ENCODE measurements at places on chromosomes 12 and 14.

- DNase-seq = no peak
Measured at GRCh38 chr14:33414041-33414440, 475.4 kb downstream of the NPAS3 start.

DNA sequence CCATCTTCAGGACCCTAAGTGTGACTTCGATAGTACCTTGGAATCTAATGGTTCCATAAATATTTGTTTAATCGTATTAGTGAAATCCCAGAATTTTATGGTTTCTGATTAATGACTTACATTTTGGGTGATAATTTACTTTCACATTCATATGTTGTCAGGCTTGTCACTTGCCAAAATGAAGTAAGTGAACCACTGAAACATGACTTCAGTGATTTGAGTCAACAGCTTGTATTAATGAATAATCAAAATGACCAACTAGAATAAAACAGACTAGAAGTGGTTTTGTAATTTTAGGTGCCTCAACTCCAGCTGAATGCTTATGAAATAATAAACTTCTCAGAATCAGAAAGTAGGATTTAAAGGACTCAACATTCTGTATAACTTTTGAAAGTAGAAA, 517.1 kb downstream of the PRKD1 start:
- no peak for DNase-seq

- no peak for DNase-seq
Measured at GRCh38 chr12:22698576-22698975, 73.6 kb downstream of the ETNK1 start.

- DNase-seq = no peak
Measured at GRCh38 chr12:49041881-49042484, 18.6 kb downstream of the KMT2D start.

GRCh38 chr12:110042264-110042663, 6.1 kb downstream of the C12orf76 start:
- DNase-seq = no peak

- no peak for DNase-seq
Measured at GRCh38 chr14:43778570-43778936, 728.5 kb downstream of the FSCB start.

All from GOT3 (cell line).